Stimulated activated naive CD4-positive, alpha-beta T cell (primary cell): ENCODE measurements at places on chromosomes 3 and 15.

DNA sequence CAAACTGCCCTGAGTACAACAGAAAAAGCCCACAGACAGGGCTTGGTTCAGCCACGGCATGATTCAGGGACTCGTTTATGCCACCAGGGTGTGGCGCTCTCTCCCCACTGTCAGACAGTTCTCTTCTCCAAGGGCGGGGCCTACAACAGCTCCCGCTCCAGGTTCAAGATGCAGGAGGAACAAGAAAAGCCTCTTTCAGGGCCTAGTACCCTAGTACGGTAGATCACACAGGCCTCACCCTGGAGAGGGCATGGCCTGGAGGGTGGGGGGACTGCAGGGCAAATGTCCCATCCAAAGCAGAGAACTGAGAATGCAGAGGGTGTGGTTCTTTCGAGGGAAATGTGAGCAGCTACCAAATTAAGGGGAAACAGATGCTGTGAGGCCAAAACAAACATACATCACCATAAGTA is 12.0 kb downstream of the MESD start:
- DNase-seq, result peak; percentile 8

GRCh38 chr3:48565591-48566400 is 2.2 kb upstream of the UCN2 start:
- no peak for DNase-seq

GRCh38 chr3:156040041-156040440 is 80.3 kb upstream of the KCNAB1 start:
- no peak for DNase-seq

- DNase-seq, result no peak
These were observed 226.4 kb downstream of the OPA1 start for GRCh38 chr3:193819117-193820010.

- no peak for DNase-seq
These were observed 25.1 kb downstream of the SPSB4 start for GRCh38 chr3:141076036-141076773.

- no peak for DNase-seq
These were observed 482.6 kb upstream of the TPRG1 start for GRCh38 chr3:188689101-188689574.

DNA sequence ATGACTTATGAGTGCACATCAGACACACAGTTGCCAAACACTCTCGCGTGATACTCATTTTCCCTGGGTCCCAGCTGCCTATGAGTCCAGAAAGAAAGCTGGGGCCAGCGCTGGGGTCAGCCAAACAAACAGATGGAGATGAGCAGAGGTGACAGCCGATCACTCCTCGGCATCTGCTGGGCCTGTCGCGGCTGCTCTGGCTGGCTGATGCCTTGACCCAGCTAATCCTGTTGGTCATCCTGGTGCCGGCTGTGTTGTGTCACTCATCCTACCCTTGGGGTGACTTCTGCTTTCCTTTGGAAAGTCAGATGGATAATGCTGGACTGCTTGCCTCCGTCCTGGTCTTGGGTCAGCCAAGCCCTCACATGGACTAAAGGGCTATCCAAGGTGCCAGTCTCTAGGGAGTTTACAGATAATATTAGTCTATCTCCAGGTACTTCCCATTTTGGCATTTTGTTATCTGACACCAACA is 105.3 kb upstream of the PDZRN3 start:
- DNase-seq, result no peak
